T-helper 17 cell (primary cell): ENCODE measurements at places on chromosomes 6 and 20.

GRCh38 chr6:106773996-106774629 lies 144.7 kb downstream of the QRSL1 start:
- no peak for DNase-seq

- no peak for DNase-seq
Observed at GRCh38 chr20:58310291-58310782, 822 bp downstream of the RAB22A start.

GRCh38 chr6:107398001-107398400 lies 61.4 kb downstream of the PDSS2 start:
- no peak for DNase-seq

GRCh38 chr20:13212750-13213149 lies 8.3 kb upstream of the ISM1 start:
- DNase-seq = no peak

- DNase-seq = no peak
Observed at GRCh38 chr6:17012421-17013225, 89.2 kb upstream of the STMND1 start.

DNA sequence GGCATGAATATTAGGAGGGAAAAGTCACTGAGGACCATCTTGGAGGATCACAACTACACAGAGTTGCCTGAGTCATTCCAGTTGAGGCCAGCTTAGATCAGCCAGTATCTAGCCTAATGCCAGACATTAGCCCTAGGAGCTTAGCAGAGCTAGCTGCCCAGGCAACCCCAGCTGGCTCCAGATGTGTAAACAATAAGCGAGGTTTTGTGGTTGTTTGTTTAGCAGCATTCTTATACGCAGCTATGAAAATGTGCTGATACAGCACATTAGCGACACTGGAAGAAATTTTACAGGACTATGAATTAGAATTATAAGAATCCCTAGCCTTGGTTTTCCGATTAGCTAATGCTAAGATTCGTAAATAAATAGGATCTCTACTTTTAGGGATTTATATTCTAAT lies 59.3 kb downstream of the BTBD3 start:
- no peak for DNase-seq

GRCh38 chr20:10180651-10181235 lies 37.9 kb upstream of the SNAP25 start:
- DNase-seq = no peak

DNA sequence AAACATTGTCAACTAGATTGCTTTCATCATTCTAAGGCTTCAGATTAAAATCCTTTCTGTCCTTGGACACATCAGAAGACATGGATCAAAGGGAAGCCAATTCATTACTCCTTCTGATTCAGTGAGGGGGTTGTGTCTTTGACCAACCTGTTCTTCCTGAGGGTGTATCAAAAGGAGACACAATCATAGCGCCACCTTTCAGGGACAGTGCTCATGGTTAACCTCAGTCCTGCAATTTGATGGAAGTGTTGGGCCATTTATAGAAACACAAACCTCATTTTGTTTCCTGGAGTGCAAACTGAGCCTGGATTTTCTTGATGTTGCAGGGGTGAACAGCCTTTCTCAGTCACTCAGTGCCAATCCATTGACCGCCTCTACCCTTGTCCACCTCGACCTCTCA lies 163.9 kb upstream of the SCGN start:
- no peak for DNase-seq

DNA sequence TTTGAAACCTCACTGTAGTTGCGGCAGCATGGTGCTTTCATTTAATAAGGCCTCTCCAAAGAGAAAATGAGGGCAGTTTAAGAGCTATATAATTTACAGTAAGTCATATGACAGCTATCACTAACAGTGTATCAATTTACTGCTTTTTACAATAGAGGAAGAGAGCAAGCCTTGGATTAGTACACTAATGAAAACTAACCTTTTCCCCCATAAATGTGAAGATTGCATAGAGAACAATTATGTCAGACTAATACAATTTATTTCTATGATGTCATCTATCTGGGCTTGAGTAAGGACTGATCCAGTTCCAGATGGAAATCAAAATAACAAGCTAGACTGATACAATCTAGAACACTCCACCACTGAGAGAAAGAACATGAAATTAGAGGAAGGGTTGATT lies 78.1 kb upstream of the FAM83B start:
- no peak for DNase-seq

DNA sequence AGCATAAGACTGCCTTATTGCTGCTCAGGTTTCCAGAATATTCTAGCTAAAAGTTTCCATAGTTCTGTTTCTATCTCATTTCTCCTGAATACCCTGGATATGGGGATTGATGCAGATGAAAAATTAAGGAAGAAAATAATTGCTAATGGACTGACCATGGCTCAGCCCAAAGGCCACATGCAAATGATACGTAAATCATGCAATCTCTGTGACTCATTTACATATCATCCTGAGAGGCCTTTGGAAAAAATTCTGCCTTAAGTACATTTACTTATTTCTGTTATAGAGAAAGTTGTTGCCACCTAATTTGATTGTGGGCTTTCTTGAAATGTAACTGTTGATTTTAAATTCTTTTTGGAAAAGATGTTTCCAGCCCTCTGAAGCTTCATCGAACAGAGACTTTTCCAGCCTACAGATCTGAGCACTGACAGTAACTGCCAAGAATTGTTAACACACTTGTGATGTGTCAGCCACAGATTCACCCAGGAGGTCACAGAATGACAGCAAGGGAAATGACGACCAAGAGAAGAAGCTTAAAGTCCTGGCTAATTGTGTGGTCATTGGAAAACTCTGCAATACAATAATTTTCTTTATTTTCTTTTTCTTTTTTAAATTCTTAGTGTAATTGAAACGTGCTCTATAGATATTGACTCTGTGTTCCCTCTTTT lies 174.8 kb downstream of the DOK5 start:
- DNase-seq = no peak

DNA sequence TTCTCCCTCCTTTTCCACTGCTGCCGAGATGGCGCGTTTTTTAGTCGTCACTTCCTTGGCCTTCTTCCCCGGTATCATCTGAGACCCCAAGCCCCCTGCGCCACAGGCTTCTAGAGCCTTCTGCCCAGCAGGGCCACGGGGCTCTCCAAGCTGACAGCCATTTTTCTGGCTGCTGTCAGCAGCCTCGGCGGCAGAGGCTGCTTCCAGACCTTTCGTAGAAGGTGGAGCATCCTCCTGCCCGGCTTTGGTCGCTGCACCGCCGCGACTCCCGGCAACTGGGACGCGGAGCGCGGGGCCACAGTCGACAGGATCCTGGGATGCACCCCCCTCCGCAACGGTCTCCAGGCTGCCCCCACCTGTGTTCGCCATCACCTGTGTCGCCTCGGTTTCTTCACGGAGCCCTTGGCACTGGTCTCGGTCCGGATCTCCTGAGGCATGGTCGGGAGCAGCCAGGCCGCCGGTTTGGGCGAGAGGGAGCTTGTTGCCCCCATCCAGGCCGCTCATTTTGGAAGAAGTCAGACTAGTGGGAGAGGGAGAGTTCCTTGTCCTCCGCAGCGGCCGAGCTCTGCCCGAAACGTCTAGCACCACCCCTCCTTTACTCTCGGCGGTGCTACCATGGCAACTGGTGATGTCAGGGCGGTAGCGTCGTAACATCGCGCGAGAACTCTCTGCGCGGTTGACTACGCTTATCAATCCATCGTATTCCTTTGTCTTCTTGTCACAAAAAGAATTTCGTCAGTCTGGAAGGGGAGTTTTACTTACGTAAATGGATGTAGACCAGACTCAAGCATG lies at the start of gene TSPYL4:
TSPYL4 (minus strand) TSS at position 571 of the 792 bp plus-strand sequence; CDS start at position 504, 67 bp downstream.
- peak; percentile 85 for DNase-seq

GRCh38 chr6:18281564-18281963 lies 17.2 kb upstream of the DEK start:
- no peak for DNase-seq

DNA sequence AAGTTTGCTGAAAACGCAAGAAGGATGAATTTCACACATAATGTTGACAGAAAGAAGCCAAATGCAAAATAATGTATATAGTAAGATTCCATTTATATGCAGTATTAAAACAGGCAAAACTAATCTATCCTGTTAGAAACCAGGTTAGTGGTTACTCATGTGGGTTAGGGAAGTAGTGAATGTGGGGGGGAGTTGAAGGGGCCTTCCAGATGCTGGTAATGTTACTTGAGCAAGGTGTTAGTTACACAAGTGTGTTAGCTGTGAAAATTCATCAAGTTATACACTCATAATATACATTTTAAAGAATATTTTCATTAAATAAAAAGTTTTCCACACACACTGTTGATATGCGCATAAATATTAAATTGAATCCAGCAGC lies 29.8 kb downstream of the USP45 start:
- DNase-seq = no peak

GRCh38 chr6:43877463-43878126 lies 107.6 kb downstream of the VEGFA start:
- no peak for DNase-seq

DNA sequence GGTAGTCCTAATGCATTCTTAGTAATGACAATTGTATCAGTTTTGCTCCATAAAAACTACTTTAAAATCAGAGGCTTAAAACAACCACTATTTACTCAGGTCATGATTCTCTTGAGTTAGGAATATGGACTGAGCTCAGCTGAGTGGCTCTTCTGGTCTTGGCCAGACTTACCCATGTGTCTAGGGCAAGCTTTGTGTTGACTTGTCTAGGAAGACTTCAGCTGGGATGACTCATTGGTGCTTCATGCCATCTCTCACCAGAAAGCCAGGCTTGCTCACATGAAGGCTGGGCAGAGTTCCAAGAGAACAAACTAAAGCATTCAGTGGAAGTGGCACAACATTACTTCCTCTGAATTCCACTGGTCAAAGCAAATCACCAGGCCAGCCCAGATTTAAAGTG lies 155.3 kb downstream of the DHX35 start:
- DNase-seq = no peak

GRCh38 chr6:30066082-30066481 lies 916 bp upstream of the PPP1R11 start:
- no peak for DNase-seq

DNA sequence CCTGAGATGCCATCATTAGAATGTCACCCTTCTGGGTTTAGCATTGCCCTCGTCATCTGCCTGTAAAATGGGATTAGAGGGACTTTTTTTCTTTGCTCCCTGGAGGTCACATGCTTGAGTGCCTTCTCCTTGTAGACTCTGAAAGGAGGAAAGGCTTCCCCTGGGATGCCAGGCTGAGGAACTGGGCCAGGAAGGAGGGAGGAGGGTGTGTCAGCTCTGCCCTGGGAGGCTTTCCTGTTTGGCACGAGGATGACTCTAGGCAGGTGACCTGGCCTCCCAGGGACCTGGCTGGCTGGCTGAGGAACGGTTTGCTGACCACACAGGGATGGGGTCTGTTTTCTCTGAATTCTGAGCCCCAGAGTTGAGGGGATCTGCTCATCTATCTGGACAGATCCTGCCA lies 137.9 kb upstream of the RNF24 start:
- no peak for DNase-seq

DNA sequence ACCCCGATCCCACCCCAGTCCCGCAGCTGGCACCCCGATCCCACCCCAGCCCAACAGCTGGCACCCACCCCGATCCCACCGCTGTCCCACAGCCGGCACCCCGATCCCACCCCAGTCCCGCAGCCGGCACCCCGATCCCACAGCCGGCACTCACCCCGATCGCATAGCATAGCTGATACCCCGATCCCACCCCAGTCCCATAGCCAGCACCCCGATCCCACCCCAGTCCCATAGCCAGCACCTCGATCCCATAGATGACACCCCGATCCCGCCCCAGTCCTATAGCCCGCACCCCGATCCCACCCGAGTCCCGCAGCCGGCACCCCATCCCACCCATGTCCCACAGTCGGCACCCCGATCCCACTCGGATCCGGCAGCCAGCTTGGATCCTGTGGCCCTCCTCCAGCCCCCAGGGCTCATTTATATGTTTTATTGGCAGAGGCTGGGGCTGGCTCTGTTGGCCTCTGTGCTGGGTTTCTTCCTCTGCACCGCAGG lies 897 bp upstream of the GMEB2 start:
- DNase-seq = no peak

GRCh38 chr20:45987108-45987780 lies 15.2 kb upstream of the ZNF335 start:
- DNase-seq = peak; percentile 61

GRCh38 chr20:21099751-21100577 lies 6.2 kb downstream of the LINC00237 start:
- DNase-seq = no peak

GRCh38 chr6:169583886-169584541 lies 117.8 kb downstream of the WDR27 start:
- no peak for DNase-seq

DNA sequence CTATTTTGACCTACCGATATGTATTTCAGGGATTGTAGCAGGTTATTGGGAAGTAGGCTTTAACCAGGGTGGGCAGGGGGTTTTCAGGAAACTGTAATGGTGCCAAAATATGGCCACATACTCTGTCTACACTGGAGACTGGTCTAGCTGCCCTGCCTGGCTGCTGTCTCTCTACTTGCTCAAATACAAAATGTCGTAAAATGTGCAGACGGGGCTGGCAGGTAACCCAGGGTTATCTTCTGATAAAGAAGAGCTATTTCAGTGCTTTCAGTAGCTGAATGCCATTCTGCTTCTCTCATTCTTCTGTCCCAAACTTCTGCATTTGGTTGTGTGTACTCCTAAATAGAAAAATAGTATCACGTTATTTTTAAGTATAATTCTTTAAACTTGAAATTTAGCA lies 616.2 kb downstream of the EPM2A start:
- no peak for DNase-seq

- no peak for DNase-seq
Observed at GRCh38 chr6:24768361-24768760, 6.4 kb upstream of the GMNN start.

DNA sequence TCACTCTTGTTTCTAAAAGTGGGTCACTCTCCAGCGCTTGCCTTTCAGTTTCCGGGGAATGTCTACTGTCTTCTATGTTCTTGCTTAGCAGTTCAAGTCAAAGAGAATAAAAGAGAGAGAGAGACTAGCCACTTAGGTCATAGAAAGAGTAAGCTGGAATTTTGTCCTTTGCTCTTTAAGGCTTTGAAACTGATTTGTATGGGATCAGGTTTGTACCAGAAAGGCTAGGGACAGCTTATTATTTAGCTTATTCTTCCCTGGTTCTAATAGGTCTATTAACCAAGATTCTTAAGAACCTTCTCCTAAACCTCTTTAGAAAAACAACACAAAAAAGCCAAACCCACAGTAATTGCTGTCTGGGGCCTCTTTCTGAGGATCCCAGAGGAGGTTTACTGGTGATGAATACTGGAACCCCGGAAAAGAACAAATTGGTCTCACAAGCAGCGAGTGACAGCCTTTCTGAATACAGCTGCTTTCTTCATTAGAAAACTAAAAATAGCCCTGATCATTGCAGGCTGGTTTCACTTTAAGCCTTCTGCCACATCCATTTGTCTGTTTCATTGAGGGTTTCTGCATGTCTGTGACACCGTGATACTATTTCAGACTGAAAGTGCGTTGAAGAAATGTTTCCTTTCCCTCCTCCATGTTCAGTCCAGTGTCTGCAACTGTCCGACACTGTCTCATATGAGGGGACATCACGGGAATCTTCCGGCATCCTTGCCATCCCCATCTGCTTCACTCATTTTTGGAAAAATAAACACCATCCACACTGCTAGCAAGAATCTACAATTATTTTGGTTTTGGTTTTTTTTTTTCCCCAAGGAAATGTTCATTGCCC lies 75.1 kb upstream of the ATXN1 start:
- no peak for DNase-seq
